ENCODE measurements at places on chromosomes 3 and 15.

- no peak for DNase-seq
These were observed 52.2 kb downstream of the TP53BP1 start for GRCh38 chr15:43440721-43441281.

DNA sequence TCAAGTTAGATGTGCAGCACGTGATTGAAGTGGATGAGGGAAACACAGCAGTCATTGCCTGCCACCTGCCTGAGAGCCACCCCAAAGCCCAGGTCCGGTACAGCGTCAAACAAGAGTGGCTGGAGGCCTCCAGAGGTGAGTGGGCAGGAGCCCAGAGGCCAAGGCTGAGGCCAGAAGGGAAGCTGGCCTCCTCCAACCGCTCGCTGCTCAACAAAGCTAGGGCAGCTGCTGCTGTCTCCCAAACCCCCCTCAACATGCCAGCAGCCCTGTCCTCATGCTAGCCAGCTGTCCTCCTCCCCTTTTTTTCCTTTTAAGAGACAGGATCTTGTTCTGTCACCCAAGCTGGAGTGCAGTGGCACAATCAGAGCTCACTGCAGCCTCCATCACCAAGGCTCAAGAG is 57.0 kb downstream of the BOC start:
- DNase-seq, result no peak

DNA sequence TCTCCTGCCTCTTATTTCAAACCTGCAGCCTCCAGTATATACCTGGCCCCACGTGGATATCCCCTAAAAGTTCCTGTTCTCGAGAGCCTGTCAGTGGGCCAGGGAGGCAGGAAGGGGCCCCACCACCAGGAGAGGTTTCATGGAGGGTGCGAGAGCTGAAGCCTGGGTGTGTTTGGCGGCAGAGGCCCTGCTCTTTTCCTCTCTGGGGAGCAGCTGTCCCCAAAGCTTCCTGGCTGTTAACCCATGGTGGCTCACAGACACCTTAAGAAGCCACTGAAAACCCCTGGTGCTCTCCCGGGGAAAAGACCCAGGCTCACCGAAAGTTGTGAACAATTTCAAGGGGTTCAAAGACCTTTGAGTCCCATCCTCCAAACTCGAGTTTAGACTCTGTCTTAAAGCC is 1.1 kb downstream of the PRRT3 start:
- DNase-seq, result no peak

- no peak for DNase-seq
These were observed 1.6 kb downstream of the LNP1 start for GRCh38 chr3:100402891-100403290.

- DNase-seq, result no peak
These were observed 451.0 kb upstream of the GOLIM4 start for GRCh38 chr3:168546707-168547106.

- no peak for DNase-seq
These were observed 267.7 kb downstream of the TJP1 start for GRCh38 chr15:29554531-29554930.

DNA sequence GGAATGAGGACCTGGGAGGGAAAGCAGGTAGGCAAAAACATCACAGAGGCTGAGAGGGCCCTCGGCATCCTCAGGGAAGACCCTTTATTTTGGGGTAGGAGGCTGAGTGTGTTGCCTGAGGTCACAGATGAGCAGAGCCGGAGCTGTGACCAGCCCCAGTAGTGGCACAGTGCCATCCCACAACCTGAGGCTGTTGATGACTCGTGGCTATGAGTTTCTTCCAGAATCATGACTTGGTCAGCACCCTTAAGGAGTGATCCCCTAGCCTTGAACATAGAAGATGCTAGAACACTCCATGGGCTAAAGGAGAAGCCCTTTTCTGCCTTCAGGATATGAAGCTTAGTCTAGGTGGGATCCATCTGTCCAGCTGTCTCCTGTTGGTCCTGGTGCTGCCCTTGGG is 19.5 kb upstream of the CXCR6 start:
- no peak for DNase-seq

DNA sequence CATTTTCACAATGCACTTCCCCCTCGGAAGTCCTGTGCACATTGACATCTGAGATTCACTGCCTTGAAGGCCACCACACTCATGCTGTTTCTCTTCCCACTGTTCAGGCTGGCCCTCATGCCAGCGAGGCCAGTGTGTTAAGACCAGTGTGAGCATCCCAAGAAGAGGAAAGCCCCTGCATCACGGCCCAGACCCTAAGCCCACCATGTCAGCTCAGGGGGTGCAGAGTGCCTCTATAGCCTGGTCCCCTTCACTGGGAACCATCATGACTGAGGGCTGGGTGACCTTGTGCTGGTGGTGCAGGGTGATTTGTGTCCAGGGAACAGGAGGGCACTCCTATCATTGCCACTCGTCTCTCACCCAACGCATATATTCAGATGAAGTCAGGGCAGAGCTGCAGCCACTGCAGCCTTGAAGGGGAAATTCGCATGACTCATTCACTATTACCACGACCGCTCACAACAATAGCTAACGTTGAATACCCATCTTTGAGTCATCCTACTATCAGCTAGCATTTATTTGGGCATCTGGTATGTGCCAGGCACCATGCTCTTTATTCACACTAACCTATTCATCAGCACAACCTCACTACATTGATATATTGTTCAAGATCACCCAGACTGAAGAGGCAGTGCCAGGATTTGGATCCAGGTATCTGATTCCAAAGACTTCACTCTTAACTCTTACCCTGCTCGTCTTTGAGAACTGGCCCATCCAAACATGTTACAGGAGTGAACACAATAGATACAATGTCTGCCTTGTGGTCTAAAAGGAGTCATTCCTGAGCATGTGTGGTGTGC is 58.8 kb upstream of the SLC6A11 start:
- no peak for DNase-seq

- DNase-seq, result no peak
These were observed 17.0 kb downstream of the IREB2 start for GRCh38 chr15:78454992-78455391.

GRCh38 chr3:156742401-156742800 is 68.0 kb downstream of the TIPARP start:
- no peak for DNase-seq

DNA sequence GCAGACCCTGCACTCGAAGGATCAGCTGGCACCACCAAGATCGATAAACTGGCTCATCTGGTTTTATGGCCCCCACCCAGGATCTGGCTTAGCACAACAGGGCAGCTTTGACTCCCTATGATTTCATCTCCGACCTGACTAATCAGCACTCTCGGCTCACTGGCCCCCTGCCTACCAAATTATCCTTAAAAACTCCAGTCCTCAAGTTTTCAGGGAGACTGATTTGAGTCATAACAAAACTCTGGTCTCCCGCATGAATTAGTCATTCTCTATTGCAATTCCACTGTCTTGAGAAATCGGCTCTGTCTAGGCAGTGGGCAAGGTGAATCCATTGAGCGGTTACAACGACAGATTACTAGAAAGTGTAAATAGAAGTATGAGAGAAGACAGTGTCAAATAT is 521.9 kb upstream of the RGMA start:
- no peak for DNase-seq

DNA sequence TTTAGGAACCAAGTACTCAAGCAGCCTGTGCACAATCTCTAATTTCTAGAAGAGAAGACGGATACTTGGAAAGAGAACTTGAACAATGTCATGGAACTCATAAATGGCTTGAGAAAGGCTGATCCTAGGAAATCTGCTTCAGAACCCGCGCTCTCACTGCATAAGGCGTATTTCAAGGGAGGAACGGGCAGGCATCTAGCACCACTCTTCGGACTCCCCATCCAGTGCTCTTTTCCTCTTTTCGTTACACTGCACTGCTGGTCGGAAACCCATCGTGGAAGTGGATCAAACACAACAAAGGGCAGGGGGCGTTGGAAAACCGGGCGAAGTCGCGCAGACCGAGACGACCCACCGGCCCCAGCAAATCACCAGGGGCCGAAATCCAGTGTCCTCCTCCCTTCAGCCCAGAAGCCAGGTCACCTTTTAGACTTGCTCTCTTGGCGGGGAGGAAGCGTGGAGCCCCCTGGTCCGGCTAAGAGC is 539 bp upstream of the TLNRD1 start:
- DNase-seq, result no peak

DNA sequence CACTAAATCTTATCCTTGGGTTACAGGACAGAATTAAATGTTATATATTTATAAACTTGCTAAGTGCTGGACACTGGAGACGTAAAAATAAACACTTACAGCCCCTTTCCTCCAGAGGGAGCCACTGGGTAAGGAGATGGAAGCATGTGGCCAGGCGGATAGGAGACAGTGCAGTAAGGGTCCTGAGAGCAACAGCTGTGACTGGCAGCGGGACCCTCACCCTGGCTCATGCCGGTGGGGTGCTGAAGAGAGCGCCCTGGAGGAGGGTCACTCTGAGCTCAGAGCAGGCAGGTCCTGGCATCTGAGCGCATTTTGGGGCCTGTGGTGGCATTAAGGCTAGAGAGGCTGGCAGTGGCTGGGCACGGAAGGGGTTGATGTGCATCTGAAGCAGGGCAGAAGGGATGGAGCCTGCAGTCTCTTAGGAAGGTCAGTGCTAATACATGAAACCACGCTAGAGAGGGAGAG is 16.0 kb downstream of the SEC61A1 start:
- DNase-seq, result no peak

- no peak for DNase-seq
These were observed 72.7 kb downstream of the NUP210 start for GRCh38 chr3:13347390-13347950.

DNA sequence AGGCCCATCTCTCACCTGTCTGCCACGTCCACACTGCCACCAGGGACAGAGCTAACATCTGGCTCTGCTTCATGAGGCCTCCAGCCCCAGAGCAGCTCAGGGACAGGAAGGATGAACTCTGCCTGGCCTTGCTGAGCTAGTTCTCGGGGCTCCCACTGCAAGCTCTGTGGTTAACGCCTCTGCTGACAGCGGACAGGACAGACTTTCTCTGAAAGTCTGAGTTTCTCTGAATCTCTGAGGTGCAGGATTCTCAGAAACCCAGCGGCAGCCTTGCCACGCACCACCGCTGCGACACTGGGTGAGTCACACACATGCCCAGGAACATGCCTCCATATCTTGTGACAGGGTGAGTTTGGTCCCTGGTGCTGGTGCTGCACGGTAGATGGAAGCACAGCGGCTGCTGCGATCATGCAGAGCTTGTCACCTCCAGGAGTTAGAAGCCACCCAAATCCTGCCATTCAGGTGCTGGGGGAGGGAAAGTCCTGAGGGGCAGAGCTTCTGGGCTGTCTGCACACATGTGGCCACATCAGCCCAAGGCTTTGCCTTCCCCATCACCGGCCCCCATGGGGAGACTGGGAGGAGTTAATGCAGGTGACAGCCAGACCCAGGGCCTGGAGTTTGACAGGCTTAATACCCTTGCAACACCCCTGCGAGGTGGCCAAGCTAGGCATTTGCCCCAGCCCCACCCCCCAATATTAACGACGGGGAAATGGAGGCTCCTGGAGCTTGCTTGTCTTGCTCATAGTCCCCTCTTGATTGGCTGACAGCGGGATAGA is 267.0 kb downstream of the PLCL2 start:
- no peak for DNase-seq

Measured in H1 (cell line).